ENCODE measurements at places on chromosomes 16 and 17.

DNA sequence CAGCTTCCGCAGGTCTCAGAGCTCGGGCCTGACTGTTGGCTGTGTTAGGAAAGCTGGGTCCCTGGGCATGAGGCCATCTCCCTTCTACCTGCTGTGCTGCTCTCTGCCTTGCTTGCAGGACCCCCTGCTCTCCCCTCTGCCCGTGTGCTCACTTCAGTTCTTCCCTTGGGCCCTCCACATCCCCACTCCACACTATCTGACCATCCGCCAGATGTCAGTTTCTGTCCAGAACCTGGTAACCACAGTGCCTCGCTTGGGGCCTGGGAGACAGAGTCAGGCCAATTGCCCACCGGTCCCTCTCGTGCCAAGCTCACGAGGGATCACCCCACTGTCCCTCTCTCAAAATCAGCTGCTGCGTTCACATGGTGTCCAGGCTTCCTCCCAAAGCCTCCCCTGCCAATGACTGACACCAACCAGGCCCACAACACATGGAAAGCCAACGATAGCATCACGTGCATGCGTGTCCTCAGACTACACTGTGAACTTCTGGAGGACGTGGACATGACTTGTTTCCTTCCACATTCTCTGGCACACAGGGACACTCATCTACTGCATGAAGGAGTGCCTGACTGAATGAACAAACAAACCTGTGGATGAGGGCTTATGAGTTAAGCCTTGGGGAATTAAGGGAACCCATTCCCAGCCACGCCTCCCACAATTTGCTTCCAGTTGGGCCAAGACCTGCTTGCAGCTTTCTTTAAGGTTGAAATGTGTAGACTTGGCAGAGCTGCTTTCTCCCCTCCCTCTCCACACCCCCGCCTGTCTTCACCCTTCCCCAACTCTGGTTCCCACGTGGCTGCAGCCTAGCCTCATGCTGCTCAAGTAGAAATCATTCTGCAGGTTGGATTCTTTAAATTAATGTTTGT is 72.5 kb upstream of the ZNF423 start:
- no peak for DNase-seq

DNA sequence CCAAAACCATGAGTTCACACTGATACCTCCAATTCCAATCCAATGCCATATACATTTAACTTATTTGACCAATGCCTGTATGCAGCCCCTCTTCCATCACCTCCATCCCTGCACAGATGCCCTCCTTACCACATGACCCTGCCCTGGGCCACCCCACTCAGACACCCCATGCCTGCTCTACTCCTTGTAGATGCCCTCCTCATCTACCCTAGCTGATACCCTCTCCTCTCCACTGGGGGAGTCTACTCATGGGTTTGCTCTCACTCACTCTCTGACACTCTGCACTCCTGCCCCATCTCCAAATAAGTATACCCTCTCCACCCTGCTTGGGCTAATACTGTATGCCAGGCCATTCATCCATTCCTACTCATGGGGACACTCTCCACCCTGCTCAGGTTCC is 16.0 kb upstream of the CMTM4 start:
- no peak for DNase-seq

DNA sequence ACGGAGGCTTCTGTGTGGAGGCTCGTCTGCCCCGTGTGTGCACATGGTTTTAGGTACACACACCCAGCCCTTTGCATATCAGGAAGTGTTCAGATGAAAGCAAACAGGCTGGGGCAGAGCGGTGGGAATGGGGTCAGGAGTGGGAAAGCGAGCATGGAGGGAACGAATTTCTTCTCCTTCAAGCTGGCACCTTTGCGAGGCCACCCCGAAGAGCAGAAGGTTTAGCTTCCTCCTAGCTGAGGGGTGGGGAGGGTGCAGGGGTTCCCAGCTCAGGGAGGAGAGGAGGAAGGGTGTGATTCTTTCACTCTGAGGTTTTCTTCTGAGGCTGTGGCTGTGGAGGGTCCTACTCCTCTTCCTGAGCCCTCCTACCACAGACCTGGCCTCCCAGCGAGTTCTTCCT is 83.6 kb downstream of the ABR start:
- DNase-seq: no peak

- DNase-seq: no peak
Observed at GRCh38 chr17:43769426-43769825, 9.4 kb downstream of the DUSP3 start.

- DNase-seq: no peak
Observed at GRCh38 chr16:54102888-54103866, 183.4 kb downstream of the IRX3 start.

- DNase-seq: no peak
Observed at GRCh38 chr17:73189417-73190099, 3.3 kb upstream of the COG1 start.

DNA sequence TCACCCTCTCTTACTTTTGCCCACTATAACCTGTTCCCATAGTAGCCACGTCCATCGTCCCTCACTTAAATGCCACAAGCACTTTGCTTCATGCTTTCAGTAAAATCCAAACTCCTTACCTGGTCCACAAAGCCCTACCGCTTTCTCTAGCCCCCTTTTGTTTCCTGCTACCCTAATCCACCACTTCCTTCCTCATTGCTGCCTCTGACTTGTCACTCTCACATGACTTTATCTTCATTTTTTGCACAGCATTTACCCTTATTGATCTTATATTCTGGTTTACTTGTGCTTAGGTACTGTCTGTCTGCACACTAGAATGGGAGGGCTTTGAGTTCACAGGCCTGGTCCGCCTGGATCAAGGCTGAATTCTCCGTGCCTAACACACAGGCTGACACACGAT is 340.0 kb downstream of the XYLT1 start:
- no peak for DNase-seq

GRCh38 chr16:65947951-65948350 is 418.5 kb upstream of the CDH5 start:
- no peak for DNase-seq

- DNase-seq: no peak
Observed at GRCh38 chr17:81298991-81299738, 4.1 kb upstream of the SLC38A10 start.

DNA sequence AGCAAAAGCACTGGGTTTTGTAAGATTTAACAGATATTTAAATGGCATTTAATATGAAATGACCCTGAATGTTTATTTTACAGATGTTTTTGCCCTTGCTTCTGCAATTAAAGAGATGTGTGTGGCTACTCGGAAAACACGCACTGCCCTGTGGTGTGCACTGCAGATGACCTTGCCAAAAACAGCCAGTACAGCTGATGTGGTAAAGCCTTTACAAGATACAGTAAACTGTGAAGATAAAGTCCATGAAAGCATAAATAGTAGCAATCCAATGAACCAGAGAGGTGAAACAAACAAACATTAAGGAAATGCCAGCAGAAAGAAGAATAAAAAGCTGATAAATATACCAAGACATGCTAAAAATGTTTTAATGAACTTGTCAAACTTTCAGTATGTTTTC is 15.7 kb downstream of the CCDC43 start:
- DNase-seq: no peak

- no peak for DNase-seq
Observed at GRCh38 chr17:15909481-15909991, 35.4 kb upstream of the ADORA2B start.

DNA sequence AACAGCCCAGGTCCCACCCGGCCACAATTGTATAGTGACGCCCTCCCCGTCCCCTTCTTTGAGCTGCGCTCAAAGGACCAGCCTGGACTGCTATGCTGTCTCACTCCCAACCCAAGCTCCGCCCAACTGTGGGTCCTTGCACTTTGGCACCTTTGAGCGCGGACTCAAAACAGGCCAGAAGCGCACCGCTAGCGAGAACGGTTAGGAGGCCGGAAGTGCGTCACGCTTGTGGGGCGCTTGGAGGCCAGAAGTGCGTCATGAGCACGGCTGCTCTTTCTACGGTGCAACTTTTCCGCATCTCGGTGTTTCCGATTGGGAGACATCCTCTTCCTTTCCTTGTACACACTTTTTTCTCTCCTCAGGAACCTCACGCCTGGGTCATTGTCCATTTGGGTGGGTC is at the start of gene ZNF19:
Gene ZNF19 (minus strand): TSS at position 203 of the 400 bp plus-strand sequence. CDS start 7,210 bp downstream, outside the sequence.
- no peak for DNase-seq

DNA sequence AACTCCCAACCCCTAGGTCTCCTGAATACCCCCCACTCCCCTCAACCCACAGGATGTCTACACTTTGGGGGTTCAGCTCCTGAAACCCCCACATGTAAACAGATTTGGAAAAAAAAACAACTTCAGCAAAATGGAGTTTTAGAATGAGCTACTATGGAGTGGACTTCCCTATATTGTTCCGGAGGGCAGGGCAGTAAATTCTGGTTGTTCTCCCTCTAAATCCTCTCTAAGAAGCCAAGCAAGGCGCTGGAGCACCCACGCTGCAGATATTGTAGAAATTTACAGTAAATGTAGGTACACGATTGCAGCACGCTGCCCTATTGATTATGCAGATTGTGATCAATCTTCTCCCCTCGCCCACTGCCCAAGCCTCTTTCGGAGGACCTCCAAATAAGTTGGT is 8.5 kb upstream of the ZFHX3 start:
- no peak for DNase-seq

DNA sequence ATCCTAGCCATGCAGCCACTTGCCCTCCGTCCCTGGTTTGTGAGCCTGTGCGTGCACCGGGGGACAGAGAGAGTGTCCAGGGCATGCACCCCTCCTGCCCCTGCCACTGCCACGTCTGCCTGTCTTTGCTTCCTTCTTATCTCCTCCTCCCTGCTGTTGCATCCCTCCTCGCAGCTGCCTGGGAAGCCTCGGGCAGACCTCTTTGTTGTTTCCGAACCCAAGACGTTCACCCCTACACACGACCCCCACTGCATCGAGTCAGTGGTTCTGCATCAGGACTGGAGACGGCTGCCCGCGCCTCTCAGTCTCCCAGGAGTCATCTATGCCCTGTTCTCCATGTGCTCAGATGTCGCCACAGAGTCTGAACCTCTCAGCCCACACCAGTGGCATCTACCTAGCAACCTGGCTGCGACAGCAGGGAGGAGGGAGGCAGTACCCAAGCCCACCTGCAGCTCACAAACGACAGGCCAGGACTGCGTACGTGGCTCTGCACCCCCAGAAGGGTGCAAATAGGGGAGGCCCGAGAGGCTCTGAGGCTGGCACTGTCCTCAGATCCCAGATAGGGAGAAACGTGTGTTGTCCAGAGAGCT is 5.2 kb downstream of the TIMP2 start:
- DNase-seq: no peak

DNA sequence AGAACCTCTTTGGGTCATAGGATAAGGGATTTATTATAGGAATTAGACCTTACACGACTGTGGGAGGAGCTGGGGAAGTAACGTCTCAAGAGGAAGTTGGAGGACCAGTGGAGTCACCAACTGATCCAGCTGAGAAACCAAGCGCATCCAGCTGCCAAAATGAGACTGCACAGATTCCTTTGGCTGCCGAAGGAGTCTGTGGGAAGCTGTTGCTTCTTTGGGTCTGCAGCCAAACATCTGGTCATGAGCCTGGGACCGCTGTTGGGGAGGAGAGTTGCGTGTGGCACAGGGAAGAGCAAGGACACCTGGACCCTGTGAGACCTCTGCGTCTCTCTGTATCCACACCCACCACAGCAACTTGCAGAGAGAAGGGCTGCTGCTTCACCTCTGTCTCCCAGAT is 2.4 kb upstream of the NACA2 start:
- no peak for DNase-seq

DNA sequence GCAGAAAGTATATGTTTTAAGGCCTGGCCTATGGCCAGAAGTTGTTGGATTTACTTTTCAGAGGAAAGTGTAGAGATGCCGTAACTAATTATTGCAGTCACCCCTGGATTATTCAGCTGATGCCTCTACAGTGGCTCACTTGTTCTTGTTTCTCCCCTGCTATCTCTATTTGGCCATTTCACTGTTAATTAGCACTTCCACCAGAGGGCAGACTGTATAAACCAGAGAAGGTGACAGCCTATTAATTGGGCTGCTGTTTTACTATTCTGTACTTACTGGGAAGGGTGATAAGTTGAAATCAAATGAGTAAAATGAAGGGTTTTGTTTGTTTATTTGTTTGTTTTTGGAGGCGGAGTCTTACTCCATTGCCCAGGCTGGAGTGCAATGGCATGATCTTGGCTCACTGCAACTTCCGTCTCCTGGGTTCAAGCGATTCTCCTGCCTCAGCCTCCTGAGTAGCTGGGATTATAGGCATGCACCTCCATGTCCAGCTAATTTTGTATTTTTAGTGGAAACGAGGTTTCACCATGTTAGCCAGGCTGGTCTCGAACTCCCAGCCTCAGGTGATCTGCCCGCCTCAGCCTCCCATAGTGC is 66.0 kb downstream of the CDK12 start:
- no peak for DNase-seq

GRCh38 chr16:50611332-50611934 is 63.2 kb downstream of the NKD1 start:
- no peak for DNase-seq

GRCh38 chr16:23857256-23857880 is 21.6 kb downstream of the PRKCB start:
- no peak for DNase-seq

GRCh38 chr17:77436058-77436442 is 295.3 kb downstream of the SEC14L1 start:
- DNase-seq: no peak

- no peak for DNase-seq
Observed at GRCh38 chr16:65754820-65755691, 611.4 kb upstream of the CDH5 start.

DNA sequence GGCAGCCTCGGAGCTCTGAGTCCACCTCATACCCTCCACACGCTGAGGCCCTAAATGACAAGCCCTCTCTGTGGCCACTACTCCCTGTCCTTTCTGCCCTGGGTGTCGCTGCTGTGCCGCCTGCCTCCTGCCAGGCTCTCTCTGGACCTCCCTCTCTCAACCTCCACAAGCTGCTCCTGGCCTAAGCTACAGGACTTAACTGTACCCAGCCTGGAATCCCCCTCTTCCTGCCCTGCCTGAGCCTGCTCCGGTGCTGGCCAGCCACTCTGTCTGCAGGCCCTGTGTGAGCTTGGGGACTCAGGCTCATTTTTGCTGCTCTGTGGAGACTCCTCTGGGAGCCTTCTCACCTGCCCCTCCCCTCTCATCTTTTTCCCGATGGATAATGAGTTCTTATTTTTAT is 21.5 kb downstream of the IFT140 start:
- no peak for DNase-seq

GRCh38 chr16:1037394-1038257 is 34.9 kb upstream of the SSTR5 start:
- DNase-seq: no peak

DNA sequence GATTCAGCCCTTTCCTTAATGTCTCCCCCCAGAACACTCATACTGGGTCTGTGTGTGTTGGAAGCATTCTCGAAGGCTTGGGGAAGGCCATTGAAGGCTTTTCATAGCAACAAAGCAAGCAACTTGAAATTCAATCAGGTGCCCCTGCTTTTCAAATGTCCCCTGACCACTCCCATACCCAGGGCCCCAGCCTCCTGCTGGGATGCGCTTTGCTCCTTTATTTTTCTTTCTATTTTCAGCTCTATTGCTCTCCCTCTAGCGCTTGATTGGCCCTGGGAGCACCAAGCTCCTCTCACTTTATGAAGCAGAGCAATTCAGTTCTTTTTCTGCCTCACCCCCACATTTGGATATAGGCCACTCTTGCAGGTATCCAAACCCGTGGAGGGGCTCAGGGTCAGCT is 92.0 kb downstream of the WSCD1 start:
- no peak for DNase-seq

GRCh38 chr17:22694362-22695227 is 1002.3 kb downstream of the KCNJ18 start:
- no peak for DNase-seq
